ENCODE measurements at places on chromosomes 12 and 14. TPM values are rescaled to one million over a fixed set of nuclear protein-coding genes. Genes with fewer than 3 reads are reported as not detected.

DNA sequence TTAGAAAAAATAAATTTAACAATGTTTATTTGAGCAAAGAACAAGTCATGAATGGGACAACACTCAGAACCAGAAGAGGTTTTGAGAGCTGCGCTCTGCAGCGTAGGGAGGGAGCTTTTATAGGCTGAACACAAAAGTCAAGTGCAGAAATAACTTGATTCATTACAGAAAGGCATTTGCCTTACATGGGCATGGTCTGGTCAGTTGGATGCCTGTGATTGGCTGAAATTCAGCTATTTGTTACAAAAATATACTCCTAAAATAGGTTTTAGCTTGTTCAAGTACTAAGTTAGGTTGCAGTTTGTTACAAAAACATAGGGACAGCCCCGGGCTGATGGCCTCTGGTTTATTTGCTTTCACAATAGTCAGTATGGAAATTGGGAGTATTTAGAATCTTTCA, 118.0 kb downstream of the NUAK1 start:
- DNase-seq: no peak

Gene OR10A7
- not detected for total RNA-seq

DNA sequence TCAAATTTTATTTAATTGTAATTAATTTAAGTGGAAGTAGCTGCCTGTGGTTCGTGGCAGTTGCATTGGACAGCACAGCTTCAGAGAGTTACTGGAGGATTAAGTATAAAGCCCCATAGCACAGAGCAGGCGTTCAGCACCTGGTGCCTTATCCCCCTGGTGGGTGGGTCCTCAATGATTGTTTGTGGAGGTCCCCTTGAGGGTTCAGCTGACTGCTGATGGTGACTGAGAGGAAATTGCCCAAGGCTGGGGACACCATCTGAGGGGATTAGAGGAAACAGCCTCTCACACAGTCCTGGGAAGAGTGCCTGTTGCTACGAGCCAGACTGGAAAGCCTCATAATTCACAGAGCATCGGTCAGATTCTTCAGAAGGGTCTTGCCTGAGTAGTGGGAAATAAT, 83.4 kb upstream of the NOS1 start:
- no peak for DNase-seq

- DNase-seq: peak; percentile 51
These were observed 78.7 kb upstream of the ZDHHC17 start for GRCh38 chr12:76685246-76685678.

Gene WNT1
- not detected for total RNA-seq

- no peak for DNase-seq
These were observed 21.1 kb downstream of the MVK start for GRCh38 chr12:109594556-109595317.

Gene ADAMTS20
- not detected for total RNA-seq

- DNase-seq: no peak
These were observed 12.2 kb downstream of the TBX3 start for GRCh38 chr12:114671443-114672411.

Gene GLIPR1L1
- total RNA-seq: not detected

Gene B4GALNT3
- total RNA-seq: 49.6 TPM

Gene LRP1
- total RNA-seq: 108 TPM

DNA sequence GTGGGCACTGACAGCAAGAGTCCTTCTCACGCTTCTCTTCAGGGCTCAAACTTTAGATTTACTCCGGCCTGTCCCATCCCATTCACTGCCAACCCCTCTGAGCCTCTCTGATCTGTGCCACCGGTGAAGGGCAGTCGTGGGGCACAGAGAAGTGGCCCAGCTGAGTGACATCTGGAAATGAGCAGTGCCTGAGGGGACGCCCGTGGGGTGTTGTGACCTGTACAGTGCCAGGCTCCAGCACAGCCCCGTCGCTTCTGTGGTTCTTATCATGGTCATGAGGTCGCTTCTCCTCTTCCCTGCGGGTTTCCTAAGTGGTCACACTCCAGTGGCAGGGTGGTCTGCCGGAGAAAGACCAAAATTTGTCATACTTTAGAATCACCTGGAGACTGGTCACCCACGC, 4.1 kb downstream of the BDKRB2 start:
- no peak for DNase-seq

DNA sequence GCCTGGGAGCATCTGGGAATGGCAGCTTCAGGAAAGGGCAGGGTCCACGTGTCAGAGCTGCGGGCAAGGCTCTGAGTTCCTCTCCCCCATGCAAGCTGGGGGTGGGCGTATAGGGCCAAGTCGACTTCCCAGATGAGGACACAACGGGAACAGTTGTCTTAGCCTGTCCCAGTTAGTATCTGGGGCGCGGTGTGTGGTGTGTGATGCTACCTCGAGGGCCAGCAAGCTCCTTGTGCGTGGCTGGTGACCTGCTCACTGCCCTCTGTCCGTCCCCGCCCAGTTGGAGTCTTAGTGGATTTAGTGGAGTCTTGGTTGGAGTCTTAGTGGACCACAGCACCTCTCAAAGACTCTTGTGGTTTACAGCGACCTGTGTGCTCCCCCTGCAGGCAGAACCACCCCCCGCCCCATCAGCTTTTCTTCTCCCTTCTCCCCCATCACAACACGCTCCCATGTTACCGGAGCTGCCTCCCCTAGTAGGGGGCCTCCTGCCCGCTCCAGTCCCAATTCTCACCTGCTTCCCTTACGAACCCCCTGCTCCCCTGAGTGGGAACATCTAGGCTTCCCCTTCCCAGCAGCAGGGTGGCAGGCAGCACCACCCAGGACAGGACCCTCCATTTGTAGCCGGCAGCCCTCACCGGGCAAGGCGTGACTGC, 8.7 kb downstream of the ASPG start:
- peak; percentile 24 for DNase-seq

GRCh38 chr12:63362791-63363190, 211.8 kb upstream of the AVPR1A start:
- no peak for DNase-seq

Gene HOXC10
- total RNA-seq: not detected

- DNase-seq: no peak
These were observed 96.1 kb upstream of the IFNG-AS1 start for GRCh38 chr12:67893022-67893580.

Gene NT5DC3
- 3.3 TPM for total RNA-seq

DNA sequence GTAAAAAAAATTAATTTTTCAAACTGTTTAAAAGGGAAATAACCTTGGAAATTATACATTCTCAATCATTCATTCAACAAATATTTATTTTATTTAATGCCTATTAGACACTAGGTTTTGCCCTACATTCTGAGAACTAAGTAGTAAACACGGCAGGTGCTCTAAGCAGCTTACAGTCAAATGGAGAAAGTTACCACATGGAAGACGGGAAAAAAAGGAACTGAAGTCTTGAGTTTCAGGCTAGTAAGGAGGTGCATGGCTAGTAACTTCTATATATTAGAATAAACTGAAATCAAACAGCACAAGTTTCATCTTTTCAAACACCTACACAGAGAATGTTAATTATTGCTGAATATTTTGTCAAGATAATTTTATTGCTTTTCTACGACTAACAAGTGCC, 52.9 kb downstream of the C12orf42 start:
- no peak for DNase-seq

Gene SCN8A
- 0.22 TPM for total RNA-seq

DNA sequence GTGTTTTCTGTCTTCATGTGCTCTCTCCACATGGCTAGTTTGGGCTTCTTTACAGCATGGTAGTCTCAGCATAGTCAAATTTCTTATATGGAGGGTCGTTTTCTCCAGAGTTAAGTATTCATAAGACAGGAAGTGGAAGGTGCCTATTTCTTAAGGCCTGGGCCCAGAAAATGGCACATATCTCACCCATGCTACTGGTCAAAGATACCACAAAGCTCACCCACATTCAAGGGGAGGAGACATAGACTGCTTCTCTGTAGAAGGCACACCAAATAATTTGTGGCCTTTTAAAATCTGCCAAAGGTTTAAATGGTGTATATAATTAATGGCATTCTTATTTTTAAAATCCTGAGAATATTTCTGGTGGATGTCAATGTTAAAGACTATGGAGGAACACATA, 44.8 kb downstream of the CCDC91 start:
- no peak for DNase-seq

- DNase-seq: no peak
These were observed 59.4 kb downstream of the ITPK1 start for GRCh38 chr14:93056166-93056839.

- no peak for DNase-seq
These were observed 79.5 kb upstream of the MIS18BP1 start for GRCh38 chr14:45332360-45332988.

- DNase-seq: no peak
These were observed 89.0 kb upstream of the SFSWAP start for GRCh38 chr12:131621701-131622421.

- no peak for DNase-seq
These were observed 214.2 kb downstream of the PPM1H start for GRCh38 chr12:62720661-62721330.

Gene ABCC9
- total RNA-seq: 83.1 TPM

- DNase-seq: no peak
These were observed 65.5 kb upstream of the SLC38A4 start for GRCh38 chr12:46891306-46891705.

Measured in left ventricle myocardium superior (tissue), 1 donor.